CD4-positive, alpha-beta T cell treated with Interleukin-2 at 100 ng/mL for 4 hours (primary cell): ENCODE measurements at places on chromosomes 2 and 18.

- no peak for DNase-seq
These were observed 110.9 kb upstream of the RMP24 start for GRCh38 chr18:35861367-35862118.

GRCh38 chr2:68336192-68336591 lies 16.4 kb upstream of the CNRIP1 start:
- no peak for DNase-seq

- no peak for DNase-seq
These were observed 248 bp downstream of the HAAO start for GRCh38 chr2:42792087-42792582.

GRCh38 chr2:190167702-190168101 lies 105.2 kb upstream of the MSTN start:
- no peak for DNase-seq

DNA sequence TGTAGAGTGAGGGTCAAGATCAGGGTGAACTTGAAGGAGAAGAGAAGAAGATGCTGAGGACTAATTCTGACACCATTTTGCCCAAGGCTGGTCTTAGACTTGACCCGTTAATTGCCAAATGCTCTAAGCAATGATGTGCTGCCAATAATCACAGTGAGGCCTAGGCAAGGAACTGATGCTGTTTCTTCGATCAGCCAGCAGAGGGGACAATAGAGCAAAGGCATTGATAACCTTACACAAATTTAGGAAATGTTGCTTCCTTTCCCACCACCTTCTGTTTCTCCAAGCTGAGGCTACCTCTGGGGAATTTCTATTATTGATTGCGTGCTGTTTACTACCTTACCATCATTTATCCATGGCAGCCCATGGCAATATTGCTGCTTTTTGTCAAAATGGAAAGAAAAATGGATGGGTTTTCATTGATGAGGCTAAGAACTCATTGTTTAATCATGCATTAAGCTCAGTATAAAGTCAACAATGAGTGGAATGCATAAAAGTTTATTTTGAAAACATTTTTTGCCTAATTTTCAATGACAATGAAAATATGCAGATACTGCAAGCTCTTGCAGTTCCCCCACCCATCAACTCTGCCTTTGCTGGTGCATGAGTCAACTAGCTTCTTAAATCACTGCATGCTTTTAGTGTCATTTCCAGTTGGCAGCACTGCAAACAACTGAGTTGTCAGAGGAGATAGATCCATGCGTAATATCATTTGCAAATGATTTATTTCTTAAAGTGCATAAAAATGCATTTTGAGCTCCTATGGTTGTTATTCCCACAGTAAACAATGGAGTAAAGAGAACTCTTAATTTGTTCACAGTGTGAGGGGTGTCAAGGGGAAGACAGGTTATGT lies 116.4 kb upstream of the NYAP2 start:
- DNase-seq, result peak; percentile 46

GRCh38 chr18:59661891-59662701 lies 35.1 kb downstream of the CCBE1 start:
- DNase-seq, result no peak

- DNase-seq, result no peak
These were observed 280.4 kb downstream of the ALPK2 start for GRCh38 chr18:58348517-58348916.

- DNase-seq, result peak; percentile 86
These were observed 2.9 kb upstream of the MAL start for GRCh38 chr2:95022309-95023221.

- DNase-seq, result no peak
These were observed 73.0 kb downstream of the NCKAP5 start for GRCh38 chr2:133495226-133495625.

DNA sequence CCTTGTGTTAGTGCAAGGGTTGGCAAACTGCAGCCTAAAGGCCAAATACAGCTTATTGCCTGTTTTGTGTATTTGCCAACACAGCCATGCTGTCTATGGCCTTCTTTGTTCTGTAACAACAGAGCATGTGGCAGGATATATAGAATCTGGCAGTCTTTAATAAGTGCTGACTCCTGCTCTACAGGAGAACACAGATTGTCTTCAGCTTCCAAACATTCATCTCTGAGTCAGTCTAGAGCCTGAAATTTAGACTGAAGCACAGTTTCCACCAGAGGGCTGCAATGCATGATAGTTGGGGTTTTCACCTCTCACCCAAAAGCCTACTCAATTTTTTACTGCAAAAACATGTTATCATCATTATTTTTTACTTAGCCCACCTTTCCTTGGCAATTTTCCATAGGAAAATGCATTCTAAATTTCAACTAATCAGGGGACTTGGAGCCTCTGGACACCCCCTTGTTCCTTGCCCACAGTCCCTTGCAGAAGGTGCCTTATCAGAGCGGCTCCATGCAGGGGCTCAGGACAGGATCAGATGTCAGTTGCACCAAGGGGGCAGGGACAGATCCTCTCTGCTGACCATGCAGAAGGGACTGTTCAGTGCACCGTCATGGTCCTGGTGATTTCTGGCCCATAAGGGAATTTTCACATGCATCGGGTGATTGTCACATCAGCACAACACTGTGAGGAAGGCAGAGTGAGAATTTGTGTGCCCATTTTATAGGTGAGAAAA lies 12.4 kb downstream of the IL37 start:
- no peak for DNase-seq

DNA sequence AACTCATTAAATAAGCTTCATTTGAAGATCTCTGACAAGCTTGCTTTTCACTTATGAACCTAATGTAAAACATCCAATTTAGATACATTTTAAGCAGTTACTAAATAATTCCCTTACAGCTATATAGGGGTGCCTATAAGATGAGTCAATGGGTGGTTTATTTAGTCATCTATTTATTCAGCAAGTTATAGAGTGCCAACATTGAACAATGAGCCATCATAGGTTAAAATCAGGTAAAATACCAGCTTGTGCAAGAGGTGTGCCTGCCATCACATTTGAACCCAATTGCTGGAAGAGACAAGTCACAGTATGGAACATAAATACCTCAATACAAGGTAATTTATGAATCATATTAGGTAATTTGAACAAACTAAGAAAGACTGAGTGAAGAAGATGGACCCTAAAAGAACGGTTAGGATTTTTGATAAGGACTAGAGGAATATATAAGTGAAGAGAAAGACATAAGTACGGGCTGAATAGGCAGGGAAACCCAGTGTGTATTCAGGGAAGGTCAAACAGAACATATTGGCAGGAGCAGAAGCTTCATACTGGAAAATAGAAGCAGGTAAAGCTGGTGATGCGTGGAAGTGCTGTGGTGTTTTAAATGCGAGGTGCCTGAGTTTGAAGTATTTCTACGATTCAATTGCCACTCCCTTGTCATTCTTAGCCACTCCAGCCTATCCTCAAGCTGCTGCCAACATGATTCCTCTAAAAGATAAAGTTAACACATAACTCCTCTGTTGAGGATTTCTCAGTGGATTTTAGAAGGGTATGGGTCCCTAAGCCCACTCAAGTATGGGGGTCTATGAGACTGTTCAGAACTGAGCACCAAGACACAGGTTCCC lies 18.9 kb upstream of the STAT4 start:
- DNase-seq, result no peak

DNA sequence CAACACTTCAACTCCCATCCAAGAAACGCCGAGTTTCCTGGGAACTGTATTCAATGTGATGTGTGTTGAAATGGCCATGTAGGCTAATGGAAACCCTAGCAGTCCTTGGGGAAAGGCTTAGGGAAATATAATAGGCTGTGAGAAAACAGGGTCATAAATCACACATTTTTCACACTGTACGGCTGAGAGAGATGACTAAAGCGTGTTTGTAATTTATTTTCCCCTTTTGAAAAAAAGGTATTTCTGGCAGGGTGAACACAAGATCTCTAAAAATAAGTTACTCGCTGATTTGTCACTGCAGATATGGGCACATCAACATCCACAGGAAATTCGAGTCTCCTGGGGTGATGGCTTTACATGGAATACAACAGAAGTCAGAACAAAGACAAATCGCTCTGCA lies 109.6 kb upstream of the ST6GAL2 start:
- no peak for DNase-seq

GRCh38 chr2:205892251-205892655 lies 193.7 kb downstream of the INO80D start:
- DNase-seq, result no peak

DNA sequence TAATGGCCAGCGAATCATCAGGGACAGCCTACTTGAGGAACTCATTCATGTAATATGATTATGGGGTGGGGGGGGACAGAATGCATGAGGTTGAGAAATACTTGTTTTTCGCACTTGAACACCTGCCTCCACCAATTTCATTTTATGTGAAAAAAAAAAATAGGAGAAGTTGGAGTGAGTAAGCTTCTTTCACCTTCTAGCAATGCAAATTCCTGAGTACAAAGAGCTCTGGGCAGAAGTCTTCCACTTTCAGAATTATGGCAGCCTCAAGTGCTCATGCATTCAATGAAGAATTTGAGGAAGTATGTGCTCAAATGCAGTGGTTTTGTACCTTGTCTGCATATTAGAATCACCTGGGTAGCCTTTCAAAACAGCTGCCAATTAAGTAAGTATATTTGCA lies 40.1 kb upstream of the GPD2 start:
- no peak for DNase-seq

DNA sequence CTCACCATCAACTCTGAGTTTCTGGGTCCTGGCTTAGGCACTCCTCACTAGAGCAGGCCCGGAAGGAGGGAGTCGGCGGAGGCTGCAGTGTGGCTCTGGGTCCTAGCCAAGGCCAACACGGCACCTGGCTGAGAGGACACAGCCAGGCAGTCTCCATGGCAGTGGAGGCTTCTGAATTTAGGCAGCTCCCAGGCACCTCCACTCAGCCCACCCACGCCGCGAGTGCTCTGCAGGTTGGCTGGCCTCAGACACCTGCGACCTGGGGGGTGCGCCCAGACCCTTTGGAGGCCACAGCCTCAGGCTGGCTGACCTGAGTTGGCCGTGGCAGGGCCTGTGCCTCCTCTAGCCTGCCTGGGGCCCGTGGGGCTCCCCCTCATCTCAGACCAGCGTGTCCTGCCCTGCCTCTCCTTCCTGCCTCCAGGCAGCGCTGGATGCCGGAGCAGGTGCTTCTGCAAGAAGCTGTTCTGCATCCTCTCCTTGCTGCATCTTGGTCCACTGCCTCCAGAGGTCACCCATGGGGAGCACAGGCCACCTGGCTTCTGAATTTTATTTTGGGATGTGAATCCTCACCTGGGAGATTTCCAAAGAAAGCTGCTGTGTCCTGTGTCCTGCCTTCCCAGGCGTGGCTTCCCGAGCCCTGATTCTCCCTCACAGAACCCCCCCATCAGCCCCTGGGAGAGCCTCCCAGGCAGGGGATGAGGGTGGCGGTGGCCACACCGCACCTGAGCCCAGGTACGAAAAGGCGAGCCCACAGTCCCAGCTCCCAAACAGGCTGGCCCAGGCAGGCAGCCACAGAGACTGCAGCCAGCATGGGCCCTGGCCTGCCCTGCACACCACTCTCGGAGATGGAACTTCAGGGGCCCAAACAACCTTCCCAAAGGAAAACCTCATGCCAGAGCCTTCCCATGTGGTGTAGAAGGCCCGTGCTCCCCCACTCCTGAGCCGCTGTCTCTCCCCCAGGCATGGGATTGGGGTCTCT lies 23.4 kb downstream of the AQP12A start:
- DNase-seq, result no peak

DNA sequence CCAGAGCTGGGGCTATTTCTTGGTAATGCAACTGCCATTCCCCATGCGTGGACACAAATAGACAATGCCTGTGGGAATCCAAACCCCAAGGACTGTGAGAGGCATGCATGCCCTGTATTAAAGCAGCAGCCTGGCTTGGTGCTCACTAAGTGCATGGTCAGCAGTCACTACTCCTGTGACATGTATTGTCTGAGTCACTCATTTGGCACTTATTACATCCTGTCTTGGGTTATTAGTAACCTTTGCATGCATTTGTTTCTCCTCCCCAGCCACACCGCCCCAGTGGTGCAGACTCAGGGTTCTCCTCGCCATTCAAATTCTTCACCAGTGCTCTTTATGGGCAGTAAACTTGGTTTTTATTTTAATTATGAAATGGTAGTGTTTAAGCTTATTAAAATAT lies 30.2 kb downstream of the PRKCE start:
- no peak for DNase-seq

DNA sequence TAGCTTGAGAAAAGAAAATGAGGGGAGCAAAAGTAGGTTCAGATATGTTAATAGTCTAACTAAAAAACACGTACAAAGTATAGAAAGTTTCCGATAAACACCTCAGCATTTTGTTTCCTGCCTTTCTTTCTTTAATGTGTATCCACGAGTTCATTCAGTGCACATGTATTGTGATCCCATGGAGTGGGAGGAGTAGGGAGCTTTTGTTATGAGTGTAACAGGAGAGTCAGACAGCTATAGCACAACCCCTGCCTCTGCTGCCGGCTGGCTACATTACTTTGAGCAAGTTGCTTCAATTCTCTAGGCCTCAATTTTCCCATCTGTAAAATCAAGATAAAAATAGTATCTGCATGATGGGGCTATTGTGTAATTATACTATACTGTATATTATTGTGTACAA lies 249.2 kb upstream of the FIGN start:
- no peak for DNase-seq

DNA sequence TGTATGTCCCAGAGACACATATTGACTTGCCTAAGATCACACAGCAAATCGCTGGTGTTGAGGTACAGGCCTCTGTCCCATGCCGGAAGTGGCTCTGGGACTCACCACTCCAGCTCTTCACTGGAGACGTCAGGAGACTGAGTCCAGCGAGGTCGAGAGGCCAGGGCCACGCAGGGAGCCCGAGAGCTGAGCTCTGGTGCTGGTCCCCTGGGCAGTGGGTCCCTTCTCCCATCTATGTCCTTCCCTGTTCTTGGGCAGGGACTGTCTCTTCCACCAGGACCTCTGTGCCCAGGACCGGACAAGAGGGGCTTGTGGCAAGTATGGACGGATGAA lies 62.4 kb upstream of the TWIST2 start:
- no peak for DNase-seq

GRCh38 chr2:232292395-232293154 lies 86.0 kb upstream of the ALPP start:
- peak; percentile 47 for DNase-seq
